ENCODE measurements at places on chromosomes 2 and 18. TPM values are rescaled to one million over a fixed set of nuclear protein-coding genes. Genes with fewer than 3 reads are reported as not detected.

Gene PAIP2B
- 4.2 TPM for total RNA-seq

Gene LHCGR
- not detected for total RNA-seq

Gene ERICH2
- not detected for total RNA-seq

Gene NCOA1
- 24.7 TPM for total RNA-seq

Gene AGBL5
- 14.9 TPM for total RNA-seq

Gene CHMP3
- total RNA-seq = 48.9 TPM

Gene GCG
- total RNA-seq = not detected

Gene KIF5C
- 14.2 TPM for total RNA-seq

GRCh38 chr2:180709392-180710145 is 270.8 kb upstream of the UBE2E3 start:
- DNase-seq = no peak

DNA sequence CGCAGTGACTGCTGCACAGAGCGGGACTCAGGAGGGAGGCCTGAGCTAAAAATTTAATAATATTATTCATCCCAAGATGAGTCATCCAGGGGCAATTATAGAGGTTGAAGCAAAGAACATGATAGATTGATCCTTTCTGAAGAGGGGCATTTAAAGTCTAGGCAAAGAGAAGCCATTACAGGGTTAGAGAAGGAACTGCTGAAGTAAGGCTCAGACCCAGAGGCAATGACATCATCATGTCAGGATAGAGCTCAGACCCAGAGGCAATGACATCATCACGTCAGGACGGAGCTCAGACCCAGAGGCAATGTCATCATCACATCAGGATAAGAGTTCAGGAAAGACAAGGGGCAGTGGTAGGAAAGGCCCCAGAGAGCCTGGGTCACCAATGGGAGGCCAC is 184.0 kb downstream of the TMEM18 start:
- no peak for DNase-seq

DNA sequence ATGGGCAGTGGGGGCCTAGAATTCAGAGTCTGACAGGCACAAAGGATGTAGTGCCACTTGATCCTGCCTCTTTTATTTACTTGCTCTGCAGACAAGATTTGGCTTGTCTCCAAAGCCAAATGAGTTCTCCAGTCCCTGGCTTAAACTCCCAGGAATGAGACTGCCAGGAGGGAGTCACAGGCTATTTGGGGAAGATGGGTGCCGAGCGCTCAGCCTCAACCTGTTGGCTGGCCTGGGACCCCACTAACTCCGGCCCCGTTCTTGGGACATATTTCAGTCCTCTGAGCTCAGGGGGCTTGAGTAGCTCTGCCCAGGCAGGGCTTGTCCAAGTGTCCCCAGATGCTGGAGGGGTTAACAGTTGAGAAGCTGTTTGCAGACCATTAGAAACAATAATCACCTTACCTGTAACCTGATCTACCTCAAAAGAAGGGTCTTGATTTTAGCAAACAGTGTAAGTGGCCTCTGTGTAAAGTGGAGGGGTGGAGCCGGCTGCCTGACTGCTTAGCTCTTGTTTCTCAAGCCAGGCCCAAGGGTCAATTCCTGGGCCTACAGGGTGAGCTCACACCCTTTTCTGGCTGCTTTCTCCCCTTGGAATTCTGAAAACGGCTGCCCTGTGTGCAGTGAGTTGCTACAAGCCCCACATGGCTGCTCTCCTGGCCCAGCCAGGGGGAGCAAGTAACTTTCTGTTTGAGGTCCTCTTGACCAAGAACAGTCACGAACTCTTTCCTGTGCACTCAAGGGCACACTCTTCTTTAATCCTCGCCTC is 27.1 kb upstream of the FZD5 start:
- no peak for DNase-seq

DNA sequence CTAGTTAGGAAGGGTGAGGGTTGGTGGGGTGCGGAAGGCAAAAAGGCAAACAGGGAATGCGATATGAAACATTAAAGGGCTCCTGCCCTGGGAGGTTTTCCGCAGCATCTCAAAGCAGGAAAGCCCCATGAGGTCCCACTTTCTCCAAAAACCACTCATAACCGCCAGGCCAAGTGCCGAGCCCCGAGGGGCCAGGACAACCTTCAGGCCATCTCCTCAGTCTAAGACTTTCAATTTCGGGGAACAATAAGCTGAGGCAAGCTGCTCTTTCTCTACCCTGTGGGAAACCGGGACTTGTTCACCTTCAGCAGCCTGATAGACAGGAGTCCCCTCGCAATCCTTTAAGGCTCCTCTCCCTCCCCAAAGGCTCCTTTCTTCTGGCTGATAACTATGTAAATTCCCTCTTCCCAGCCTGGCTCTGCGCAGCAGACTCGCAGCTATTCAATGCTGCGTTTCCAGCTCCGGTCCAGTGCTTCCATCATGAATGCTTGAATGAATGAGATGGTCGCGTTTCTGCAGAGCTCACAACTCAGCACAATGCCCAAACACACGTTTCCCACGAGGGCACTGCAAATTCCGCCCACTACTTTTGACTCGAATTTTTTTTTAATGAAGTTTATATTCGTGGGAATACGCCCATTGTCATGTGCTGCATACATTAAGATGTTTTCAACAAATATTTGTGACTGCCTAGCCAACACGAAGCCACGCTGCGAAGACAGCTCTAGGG is 1.4 kb downstream of the LAMA1 start:
- DNase-seq = no peak

- no peak for DNase-seq
Observed at GRCh38 chr2:39602616-39603015, 63.1 kb upstream of the TMEM178A start.

DNA sequence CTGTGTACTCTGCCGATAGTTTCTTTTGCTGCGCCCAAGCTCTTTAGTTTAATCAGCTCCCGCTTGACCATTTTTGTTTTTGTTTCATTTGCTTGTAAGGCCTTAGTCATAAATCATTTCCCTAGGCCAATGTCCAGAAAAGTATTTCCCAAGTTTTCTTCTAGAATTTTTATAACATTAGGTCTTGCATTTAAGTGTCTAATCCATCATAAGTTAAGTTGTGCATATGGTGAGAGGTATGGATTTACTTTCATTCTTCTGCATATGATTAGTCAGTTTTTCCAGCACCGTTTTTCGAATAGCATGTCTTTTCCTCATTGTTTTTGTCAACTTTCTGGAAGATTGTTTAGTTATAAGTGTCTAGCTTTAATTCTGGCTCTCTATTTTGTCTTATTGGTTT is 484.8 kb upstream of the CNTNAP5 start:
- DNase-seq = no peak

- no peak for DNase-seq
Observed at GRCh38 chr2:240436683-240437550, 1.5 kb downstream of the GPC1 start.

DNA sequence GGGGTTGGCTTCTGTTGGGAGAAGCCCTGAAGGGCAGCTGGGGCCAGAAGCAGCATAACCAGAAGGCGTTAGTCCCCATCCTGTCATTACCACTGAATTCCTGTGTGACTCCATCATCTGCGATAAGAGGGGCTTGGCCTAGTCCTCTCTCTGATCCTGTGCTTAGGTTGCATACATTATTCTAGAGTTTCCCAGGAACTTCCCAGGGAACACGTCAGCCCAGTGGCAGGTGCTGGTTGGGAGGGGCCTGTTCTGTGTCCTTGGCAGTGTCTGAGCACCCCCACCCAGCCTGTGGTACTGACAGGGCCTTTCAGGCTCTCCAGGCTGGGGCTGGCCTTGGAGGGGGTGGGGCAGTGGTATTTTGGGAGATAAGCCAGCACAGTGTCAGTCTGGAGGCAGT is 4.5 kb upstream of the TOGARAM2 start:
- no peak for DNase-seq

- no peak for DNase-seq
Observed at GRCh38 chr2:46310446-46310845, 13.2 kb downstream of the EPAS1 start.

GRCh38 chr2:235498946-235499812 is 5.3 kb downstream of the AGAP1 start:
- DNase-seq = no peak

GRCh38 chr2:162729469-162729868 is 109.1 kb downstream of the KCNH7 start:
- DNase-seq = no peak

DNA sequence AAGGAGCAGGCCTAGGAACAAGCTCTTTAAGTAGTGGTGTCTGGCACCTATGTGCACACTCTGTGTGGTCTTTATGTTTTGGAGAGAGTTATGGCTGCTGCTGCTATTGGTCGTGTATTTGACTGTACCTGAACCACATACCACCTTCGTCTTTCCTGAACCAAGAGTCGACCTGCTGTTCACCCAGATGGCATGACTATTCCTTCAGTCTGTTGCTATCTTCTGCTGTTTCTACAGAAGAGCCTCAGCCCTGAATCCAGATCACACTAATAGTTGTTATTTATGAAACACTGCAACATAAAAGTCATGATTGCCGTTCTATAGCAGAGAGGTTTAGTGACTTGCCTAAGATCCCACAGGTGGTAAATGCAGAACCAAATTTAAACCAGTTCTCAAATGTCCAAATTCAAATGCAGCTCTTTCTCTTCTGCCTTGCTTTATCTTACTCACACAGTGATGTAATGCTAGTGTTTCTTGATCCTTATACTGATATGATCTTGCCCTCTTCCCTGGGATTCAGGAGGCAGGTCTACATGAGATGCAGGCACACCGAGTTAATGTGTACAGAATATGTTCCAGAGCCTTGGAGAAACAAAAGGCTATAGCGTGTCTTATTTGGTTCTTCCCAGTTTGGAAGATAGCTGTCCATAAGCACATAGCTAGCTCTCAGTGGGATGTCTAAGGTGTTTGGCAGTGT is 122.1 kb upstream of the FOSL2 start:
- DNase-seq = no peak

DNA sequence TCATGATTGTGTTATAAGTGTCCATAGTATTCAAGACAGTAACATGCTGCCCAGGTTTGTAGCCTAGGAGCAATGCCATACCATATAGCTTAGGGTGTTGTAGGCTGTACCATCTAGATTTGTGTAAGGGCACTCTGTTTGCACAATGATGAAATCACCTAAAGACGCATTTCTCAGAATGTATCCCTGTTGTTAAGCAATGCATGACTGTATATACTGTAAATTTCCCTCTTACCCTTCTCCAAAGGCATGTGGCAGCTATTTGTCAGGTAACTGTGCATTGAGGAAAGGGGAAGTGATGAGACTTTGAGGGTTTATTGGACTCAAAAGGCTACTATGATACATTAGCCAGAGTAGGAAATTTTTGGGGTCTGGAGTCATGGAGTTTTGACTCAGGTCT is 180.8 kb downstream of the VAPA start:
- no peak for DNase-seq

All from activated naive CD8-positive, alpha-beta T cell treated with anti-CD3 and anti-CD28 coated beads, Interleukin-2, amount 10 ng/mL, durations not matched to agents 7 days and 5 days (primary cell).